Right lobe of liver (tissue), 6 donors: ENCODE measurements at places on chromosomes 6 and 20. TPM values are rescaled to one million over a fixed set of nuclear protein-coding genes. Genes with fewer than 3 reads are reported as not detected.

The NKX2-4 gene
- not detected for total RNA-seq

The MUC22 gene
- not detected for total RNA-seq

The TNXB gene
- 24.2 TPM for total RNA-seq

The BHLHE23 gene
- not detected for total RNA-seq

DNA sequence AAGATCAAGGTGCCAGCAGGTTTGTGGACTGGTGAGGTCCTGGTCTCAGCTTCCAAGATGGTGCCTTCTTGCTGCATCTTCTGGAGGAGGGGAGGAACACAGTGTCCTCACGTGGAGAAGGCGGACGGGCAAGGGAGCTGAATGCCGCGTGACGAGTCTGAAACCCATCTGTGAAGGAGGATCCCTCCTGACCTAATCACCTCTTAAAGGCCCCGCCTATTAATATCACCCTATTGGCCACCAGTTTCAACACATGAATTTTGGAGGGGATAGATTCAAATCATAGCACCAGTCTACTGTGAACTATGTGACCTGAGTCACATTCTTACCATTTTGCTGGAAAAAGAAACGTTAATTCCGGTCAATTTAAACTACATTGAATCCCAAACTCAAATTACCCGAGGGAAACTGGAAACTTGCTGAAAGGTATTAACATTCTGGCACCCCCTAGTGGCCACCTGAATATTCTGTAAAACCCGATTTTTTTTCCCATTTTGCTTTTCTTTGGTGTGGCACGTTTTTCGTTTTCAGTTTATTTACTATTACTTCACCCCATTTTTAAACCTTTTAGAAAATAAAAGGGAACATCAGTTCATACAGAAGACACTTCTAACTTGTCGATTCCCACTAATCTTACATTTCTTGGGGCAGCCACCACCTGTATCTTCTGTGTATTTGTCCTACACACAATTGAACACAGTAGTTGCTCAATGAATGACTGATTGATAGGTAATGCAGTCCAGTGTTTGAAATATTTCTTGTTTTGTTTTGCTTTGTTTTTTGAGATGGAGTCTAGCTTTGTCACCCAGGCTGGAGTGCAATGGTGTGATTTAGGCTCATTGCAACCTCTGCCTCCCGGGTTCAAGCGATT lies 17.9 kb upstream of the CCDC170 start:
- no peaks in the 10 kb centered on the region for H3K36me3 ChIP-seq
- H3K27me3 ChIP-seq = no peaks in the 10 kb centered on the region
- no peak for DNase-seq
- H3K27ac ChIP-seq = no peak overlapping the region
- H3K4me1 ChIP-seq = no peaks in the 10 kb centered on the region
- peak overlapping the region; percentile 33 for H3K4me3 ChIP-seq

The PTGIS gene
- 11.9 TPM for total RNA-seq

DNA sequence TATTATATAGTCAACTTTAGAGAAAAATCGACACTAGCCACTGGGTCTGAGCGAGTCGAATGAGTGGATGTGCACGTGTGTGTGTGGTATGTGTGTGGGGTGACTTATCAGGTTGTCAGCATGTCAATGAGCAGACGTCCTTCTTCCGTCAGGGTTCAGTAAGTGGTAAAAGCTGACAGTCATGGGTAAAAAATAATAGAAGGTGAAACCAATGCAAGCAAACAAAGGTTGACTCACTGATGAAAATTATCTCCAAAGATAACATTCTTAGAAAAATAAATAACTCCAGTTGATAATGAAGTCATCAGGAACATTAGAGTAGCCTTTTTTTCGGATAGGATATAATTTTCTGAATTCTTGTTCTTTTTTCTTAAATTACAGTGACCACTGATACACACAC lies 243.8 kb upstream of the FOXQ1 start:
- H3K27me3 ChIP-seq = no peaks in the 10 kb centered on the region
- no peak overlapping the region for H3K27ac ChIP-seq
- DNase-seq = no peak
- H3K4me1 ChIP-seq = no peaks in the 10 kb centered on the region

DNA sequence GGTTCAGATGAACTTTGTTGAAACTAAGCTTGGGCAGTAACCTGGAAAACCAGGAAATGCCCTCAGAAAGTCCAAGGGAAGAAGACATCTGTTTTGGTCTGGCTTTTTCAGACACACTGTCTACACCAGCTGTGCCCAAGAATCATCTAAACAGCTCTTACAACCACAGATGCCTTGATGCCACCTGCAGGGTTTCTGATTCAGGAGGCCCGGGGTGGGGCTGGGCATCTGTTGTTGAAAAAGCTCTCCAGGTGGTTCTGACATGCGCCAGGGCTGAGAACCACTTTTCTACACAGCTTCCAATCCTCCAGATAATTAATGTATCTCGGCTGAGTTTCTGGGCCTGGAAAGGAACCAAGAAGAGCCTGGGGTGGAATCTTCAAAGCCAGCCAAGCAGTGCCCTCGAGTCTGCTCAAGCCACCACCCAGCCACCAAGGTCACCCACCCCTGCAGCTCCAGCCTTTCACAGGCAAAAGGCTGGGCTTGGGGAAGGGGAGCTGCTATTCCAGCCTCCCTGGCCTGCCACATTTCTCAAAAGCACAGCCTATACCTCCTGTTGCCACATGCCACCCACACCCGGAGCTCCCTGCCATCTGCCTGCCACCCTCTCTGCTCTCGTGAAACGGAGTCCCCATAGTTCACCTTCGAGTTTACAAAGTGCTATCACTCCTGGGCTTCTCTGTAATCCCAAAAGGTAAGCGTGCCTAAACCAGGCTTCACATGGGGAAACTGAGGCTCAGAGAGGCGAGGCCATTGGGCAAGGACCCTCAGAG lies 9.4 kb downstream of the MDGA1 start:
- no peaks in the 10 kb centered on the region for H3K27me3 ChIP-seq
- no peaks in the 10 kb centered on the region for H3K4me1 ChIP-seq
- H3K36me3 ChIP-seq = no peaks in the 10 kb centered on the region
- H3K27ac ChIP-seq = no peak overlapping the region
- no peak for DNase-seq

- H3K36me3 ChIP-seq = no peaks in the 10 kb centered on the region
- no peak for DNase-seq
- no peak overlapping the region for H3K27ac ChIP-seq
- H3K27me3 ChIP-seq = no peaks in the 10 kb centered on the region
- H3K4me1 ChIP-seq = no peaks in the 10 kb centered on the region
Observed at GRCh38 chr6:170281331-170282292, 9.3 kb downstream of the DLL1 start.

- H3K4me3 ChIP-seq = no peak overlapping the region
- peaks cover 9% of the 10 kb centered on the region for H3K36me3 ChIP-seq
- no peak for DNase-seq
- H3K4me1 ChIP-seq = peaks cover 12% of the 10 kb centered on the region
- H3K27me3 ChIP-seq = no peaks in the 10 kb centered on the region
Observed at GRCh38 chr20:45852326-45852725, 4.9 kb downstream of the ACOT8 start.

GRCh38 chr20:59518881-59519706 lies 85.2 kb upstream of the PHACTR3 start:
- DNase-seq = no peak
- H3K27me3 ChIP-seq = peaks cover 3% of the 10 kb centered on the region
- no peaks in the 10 kb centered on the region for H3K36me3 ChIP-seq
- no peak overlapping the region for H3K4me3 ChIP-seq
- no peaks in the 10 kb centered on the region for H3K4me1 ChIP-seq

The SMLR1 gene
- 10.7 TPM for total RNA-seq

The VGLL2 gene
- not detected for total RNA-seq

- H3K27me3 ChIP-seq = no peaks in the 10 kb centered on the region
- H3K4me3 ChIP-seq = no peak overlapping the region
- no peaks in the 10 kb centered on the region for H3K4me1 ChIP-seq
- no peaks in the 10 kb centered on the region for H3K36me3 ChIP-seq
- no peak for DNase-seq
Observed at GRCh38 chr6:31859923-31860322, 2.7 kb downstream of the NEU1 start.

- no peaks in the 10 kb centered on the region for H3K36me3 ChIP-seq
- H3K4me1 ChIP-seq = no peaks in the 10 kb centered on the region
- H3K27ac ChIP-seq = no peak overlapping the region
- no peaks in the 10 kb centered on the region for H3K27me3 ChIP-seq
- H3K4me3 ChIP-seq = no peak overlapping the region
- DNase-seq = no peak
Observed at GRCh38 chr6:113122060-113122459, 735.1 kb upstream of the MARCKS start.

DNA sequence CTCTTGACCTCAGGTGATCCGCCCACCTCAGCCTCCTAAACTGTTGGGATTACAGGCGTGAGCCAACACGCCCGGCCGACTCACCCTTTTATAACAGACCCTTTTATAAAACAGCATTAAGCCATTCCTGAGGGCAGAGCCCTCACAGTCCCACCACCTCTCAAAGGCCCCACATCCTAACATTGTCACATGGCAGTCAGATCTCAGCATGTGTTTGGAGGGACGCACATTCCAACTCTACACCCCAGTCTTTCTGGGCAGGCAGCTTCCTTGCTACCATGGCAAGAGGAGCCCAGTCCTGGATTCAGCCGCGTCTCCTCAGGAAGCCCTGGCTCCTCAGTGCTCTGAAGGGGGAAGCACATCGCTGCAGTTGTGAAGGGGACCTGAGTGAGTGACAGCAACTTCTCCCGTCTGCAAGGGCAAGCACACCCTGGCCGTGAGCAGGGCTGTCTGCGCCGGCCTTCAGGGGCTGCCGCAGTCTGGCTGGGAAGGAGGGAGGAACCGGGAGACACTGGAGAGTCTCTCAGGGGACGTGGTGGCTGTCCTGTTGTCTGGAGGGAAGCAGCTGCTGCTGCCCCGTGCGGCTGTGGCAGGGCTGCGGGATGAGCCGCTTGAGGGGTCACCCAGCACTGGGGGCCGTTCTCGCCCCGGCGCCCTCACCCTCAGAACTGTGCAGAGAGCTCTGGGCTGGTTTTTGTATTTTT lies 15.9 kb downstream of the OSBPL2 start:
- DNase-seq = no peak
- no peak overlapping the region for H3K27ac ChIP-seq
- H3K27me3 ChIP-seq = no peaks in the 10 kb centered on the region
- peaks cover 8% of the 10 kb centered on the region for H3K36me3 ChIP-seq
- no peaks in the 10 kb centered on the region for H3K4me1 ChIP-seq

DNA sequence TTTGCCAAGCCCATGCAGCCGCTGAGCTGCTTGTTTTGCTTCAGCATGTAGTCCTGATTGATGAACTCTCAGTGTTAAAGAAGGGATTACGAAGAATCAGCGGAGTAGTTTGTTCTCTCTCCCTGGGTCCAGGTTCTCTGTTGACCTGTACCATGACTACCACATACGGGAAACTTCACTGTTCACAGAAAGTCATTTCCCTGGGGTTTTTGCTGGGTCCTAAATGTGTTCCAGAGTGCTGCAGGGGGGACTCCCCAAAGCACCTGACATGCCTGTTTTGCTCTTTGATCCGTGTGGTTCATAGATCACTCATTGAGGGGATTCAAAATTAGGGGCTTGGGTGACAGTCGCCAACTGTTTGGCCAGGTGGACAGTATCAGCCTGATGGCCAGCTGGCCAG lies 5.5 kb downstream of the LSM14B start:
- peaks cover 16% of the 10 kb centered on the region for H3K36me3 ChIP-seq
- no peak overlapping the region for H3K27ac ChIP-seq
- no peaks in the 10 kb centered on the region for H3K4me1 ChIP-seq
- no peak for DNase-seq

- H3K27me3 ChIP-seq = no peaks in the 10 kb centered on the region
- no peak for DNase-seq
- H3K27ac ChIP-seq = no peak overlapping the region
- H3K36me3 ChIP-seq = no peaks in the 10 kb centered on the region
- no peak overlapping the region for H3K4me3 ChIP-seq
Observed at GRCh38 chr20:6094063-6094462, 28.8 kb downstream of the FERMT1 start.

GRCh38 chr6:12034837-12035236 lies 22.7 kb downstream of the HIVEP1 start:
- no peaks in the 10 kb centered on the region for H3K4me1 ChIP-seq
- DNase-seq = no peak
- no peaks in the 10 kb centered on the region for H3K27me3 ChIP-seq
- no peak overlapping the region for H3K4me3 ChIP-seq

The GLP1R gene
- total RNA-seq = not detected

The KCNK16 gene
- total RNA-seq = not detected

The BPIFA1 gene
- not detected for total RNA-seq

The VSX1 gene
- total RNA-seq = 0.73 TPM

DNA sequence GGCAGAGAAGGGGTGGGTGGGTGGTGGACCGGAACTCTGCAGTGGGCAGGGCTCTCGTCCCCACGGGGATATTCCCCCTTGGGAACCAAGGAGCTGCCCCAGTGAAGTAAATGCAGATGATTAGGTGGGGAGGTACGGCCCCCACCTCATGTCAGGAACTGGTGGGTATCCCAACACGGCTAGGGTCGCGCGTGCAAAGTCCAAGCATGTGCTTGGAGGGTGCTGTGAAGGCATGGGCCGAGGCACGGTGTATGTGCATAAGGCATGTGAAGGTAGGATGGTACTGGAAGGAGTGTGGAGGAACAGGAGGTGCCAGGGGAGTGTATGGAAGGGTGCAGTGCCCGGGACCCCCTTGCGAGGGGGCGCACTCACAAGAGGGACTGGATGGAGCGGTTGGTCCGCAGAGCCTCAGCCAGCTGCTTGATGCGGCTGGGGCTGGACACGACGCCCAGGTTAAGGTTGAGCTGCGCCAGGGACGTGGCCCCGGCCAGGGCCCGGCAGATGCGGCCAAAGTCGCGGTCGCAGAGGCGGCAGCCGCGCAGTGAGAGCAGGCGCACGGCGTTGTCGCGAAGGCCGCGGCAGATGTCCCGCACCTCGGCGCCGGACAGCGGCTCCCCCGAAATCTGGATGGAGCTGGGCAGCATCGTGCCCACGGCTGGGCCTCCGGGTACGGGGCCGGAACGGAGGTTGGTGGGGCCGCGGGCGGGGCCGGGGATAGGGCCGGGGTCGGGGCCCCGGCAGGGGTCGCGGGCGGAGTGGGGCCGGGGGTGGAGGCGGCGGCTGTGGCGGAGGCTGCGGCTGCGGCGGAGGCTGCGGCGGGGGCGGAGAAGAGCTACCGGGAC lies 783 bp downstream of the LRRC73 start:
- H3K27ac ChIP-seq = no peak overlapping the region
- peaks cover 7% of the 10 kb centered on the region for H3K36me3 ChIP-seq
- no peaks in the 10 kb centered on the region for H3K4me1 ChIP-seq
- no peaks in the 10 kb centered on the region for H3K27me3 ChIP-seq
- DNase-seq = no peak

The APOM gene
- total RNA-seq = 100 TPM

- no peak for DNase-seq
- no peaks in the 10 kb centered on the region for H3K4me1 ChIP-seq
- H3K4me3 ChIP-seq = no peak overlapping the region
- H3K36me3 ChIP-seq = no peaks in the 10 kb centered on the region
Observed at GRCh38 chr6:39686976-39687375, 38.2 kb downstream of the KIF6 start.

The OPRM1 gene
- not detected for total RNA-seq

The BTNL2 gene
- not detected for total RNA-seq

DNA sequence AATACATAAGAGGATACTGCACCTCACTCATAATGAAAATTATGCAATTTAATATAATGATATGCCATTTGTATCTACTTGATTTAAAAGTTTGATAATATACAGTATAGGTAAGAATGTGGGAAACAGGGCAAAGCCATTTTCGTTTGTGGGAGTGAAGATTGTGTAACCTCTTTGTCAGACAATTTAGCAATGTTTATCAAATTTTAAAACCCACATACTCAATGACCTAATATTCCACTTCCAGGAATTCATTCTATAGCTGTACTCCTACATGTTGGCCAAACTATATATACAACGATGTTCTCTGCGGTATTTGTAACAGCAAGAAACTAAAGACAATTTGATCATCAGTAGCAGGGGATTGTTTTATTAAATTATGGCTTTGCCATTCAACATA lies 17.8 kb upstream of the FKBP5 start:
- DNase-seq = no peak
- peaks cover 3% of the 10 kb centered on the region for H3K36me3 ChIP-seq
- H3K4me3 ChIP-seq = no peak overlapping the region
- H3K27me3 ChIP-seq = no peaks in the 10 kb centered on the region
- no peaks in the 10 kb centered on the region for H3K4me1 ChIP-seq

The PPP1R14C gene
- total RNA-seq = not detected
